Stimulated activated CD4-positive, alpha-beta T cell treated with anti-CD3 and anti-CD28 coated beads, Interleukin-1b, Interleukin-23, amount 100 ng/mL, for 1 hour (primary cell): ENCODE measurements at places on chromosomes 7 and 10.

GRCh38 chr7:4003503-4003902, 678.6 kb upstream of the FOXK1 start:
- DNase-seq, result no peak

GRCh38 chr10:24383681-24384106, 174.8 kb downstream of the KIAA1217 start:
- no peak for DNase-seq

- no peak for DNase-seq
Measured at GRCh38 chr7:139132887-139133286, 23.4 kb upstream of the ZC3HAV1 start.

DNA sequence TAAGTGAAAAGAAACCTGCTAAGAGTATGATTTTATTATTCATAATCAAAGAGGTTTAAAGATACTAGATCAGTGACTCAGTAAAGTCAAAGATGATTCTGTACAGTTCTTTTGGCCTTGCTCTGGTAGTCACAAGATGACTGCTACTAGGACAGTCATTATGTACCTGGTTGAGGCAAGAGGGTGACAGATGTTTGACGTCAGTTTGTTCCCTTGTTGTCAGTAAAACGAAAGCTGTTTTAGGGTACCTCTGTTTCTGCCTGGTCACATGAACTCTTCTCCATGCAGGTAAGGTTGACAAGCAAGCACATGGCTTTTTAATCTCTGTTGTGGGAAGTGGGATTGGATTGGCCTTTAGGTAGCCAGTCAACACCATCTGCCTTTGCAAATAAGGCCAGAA, 308.0 kb downstream of the EXOC4 start:
- no peak for DNase-seq

GRCh38 chr7:83827036-83827435, 178.1 kb upstream of the SEMA3E start:
- no peak for DNase-seq
